ENCODE measurements at places on chromosomes 1 and 21. TPM values are rescaled to one million over a fixed set of nuclear protein-coding genes. Genes with fewer than 3 reads are reported as not detected.

GRCh38 chr1:234696148-234696576 lies 86.2 kb upstream of the IRF2BP2 start:
- no peak for DNase-seq

GRCh38 chr1:244874974-244875579 lies 10.7 kb upstream of the HNRNPU start:
- DNase-seq, result no peak

KRTAP12-2 gene
- not detected for total RNA-seq

DNA sequence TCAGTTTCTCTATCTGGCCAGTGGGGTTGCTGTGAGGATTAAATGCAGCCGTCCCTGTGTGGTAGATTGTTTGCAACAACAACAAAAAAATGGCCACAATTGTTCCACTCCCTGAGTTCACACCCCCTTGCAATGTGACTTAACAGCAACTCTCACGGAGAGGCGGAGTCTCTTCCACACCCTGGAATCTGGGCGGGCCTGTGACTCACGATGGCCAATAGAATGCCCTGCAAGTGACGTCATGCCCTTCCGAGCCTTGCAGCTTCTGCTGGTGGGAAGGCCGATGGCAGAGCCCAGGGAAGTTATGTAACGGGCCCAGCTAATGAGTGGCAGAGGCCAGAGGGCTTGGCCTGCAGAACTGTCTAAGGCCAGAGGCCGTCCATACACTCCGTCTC lies 87.9 kb downstream of the RIPK4 start:
- DNase-seq, result peak; percentile 98

DNA sequence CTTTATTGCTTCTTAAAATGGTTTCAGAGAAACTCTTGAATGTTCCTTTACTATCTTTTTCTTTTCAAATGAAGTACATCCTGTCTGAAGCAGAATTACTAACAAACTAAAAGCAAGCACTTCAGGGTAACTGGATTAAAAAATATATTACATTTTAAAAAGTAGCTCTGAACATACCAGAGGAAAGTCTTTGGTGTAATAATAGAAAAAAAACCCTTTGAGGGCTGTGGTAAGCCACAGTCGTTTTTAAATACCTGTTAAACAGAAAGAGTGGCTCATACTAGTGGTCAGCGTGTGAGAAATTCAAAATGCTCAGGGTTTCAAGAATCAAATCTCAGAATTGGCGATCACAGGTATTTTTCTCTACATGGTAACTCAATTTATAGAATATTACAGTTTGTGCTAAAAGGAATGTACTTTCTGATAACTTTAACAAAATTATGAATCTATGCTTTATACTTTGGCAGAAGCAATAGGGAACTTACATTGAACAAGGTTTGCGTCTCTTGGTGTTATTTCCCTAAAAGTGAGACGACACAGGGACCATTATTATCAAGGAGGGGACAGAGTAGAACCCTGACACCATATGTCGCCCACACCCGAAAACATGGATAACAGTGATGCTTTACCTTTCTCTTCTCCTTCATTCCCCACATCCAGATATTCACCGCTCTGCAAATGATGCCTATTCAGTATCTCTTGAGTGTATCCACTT lies 97.0 kb upstream of the DPH5 start:
- DNase-seq, result no peak
